AG10803 (cell line): ENCODE measurements at places on chromosomes 2 and 18.

GRCh38 chr2:138213084-138213483, 248.8 kb downstream of the HNMT start:
- DNase-seq: no peak

GRCh38 chr2:1995987-1996386, 251.7 kb upstream of the PXDN start:
- no peak for DNase-seq

GRCh38 chr18:50373561-50374219, 1.2 kb upstream of the SKA1 start:
- no peak for DNase-seq

DNA sequence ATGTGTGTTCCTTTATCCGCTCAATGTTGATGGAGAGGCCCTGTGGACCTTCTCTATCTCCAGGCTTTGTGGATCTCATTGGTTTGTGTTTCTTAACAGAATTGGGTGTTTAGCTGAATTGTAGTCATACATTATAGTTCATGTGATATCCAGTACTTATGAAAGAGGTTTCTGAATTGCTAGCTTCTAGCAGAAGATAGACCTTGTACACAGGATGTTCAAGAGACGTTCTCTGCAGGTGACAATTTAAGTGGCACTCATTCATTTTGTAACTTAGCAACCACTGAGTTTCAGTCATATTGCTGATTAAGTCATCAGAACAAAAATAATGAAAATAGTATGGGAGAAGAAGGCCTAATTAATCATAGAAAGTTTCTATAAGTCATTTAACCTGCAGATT, 279.2 kb downstream of the ALPK2 start:
- DNase-seq: no peak

DNA sequence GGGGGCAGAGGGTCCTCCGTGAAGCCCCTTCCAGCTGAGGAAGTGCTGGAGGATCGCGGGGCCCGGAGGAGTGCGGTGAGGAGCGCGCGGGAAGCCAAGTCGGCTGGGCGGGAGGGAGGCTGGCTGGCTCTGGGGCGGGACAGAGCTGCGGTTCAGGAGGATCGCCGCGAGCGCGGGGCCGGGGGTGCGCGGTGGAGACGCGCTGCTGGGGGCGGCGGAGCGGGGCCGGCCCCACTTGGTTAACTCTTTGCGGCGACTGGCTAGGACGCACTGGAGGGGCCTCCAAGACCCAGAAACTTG, 464 bp downstream of the CYBRD1 start:
- DNase-seq: no peak

DNA sequence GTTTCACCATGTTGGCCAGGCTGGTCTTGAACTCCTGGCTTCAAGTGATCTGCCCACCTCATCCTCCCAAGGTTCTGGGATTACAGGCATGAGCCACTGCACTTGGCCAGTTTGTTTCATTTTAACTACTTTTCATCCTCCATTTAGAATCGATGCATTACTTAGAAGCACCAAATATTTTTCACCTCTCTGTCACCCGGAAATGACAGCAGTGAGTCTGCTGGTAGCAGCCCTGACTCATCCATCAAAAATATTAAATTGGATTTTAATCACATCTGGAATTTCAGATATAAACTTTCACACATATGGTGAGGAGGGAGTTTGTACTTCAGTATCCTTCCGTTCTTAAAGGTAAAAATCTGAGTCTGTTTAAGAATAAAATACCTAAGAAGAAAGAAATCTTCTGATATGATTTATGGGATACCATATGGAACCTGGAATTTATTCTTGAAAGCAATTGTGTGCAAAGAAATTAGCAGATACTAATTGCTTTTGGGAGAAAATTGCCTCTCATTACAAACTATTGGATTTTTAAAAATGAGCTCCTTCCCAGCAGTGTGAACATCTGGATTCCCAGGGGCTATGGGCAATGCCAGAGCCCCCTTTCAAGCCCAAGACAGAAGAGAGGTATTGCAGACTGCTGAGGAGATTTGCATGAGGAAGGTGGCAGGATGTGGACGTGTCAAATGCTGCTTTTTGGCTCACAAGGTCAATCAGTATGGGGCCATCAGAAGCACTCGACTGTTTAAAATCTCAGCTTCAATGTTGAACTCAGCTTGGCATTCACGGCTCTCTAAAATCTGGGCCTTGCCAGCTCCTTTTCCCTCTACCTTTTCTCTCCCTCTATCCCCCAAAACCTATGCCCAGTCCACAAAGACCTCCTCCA, 279.5 kb upstream of the SIX2 start:
- DNase-seq: peak; percentile 63

GRCh38 chr2:174335988-174336500, 1.3 kb downstream of the SP9 start:
- peak; percentile 36 for DNase-seq

- DNase-seq: no peak
These were observed 93.6 kb upstream of the HNMT start for GRCh38 chr2:137870682-137871081.

- DNase-seq: no peak
These were observed 15.3 kb upstream of the SEC11C start for GRCh38 chr18:59124370-59124704.

GRCh38 chr2:168976034-168976654, 55.0 kb downstream of the ABCB11 start:
- DNase-seq: no peak
